H9 (cell line): ENCODE measurements at places on chromosomes 6 and 20. TPM values are rescaled to one million over a fixed set of nuclear protein-coding genes. Genes with fewer than 3 reads are reported as not detected.

- no peaks in the 10 kb centered on the region for H3K4me1 ChIP-seq
- no peaks in the 10 kb centered on the region for H3K27me3 ChIP-seq
- no peak overlapping the region for H3K27ac ChIP-seq
- DNase-seq, result no peak
- H3K36me3 ChIP-seq, result no peaks in the 10 kb centered on the region
These were observed 1.7 kb upstream of the SCP2D1 start for GRCh38 chr20:18811904-18812303.

DNA sequence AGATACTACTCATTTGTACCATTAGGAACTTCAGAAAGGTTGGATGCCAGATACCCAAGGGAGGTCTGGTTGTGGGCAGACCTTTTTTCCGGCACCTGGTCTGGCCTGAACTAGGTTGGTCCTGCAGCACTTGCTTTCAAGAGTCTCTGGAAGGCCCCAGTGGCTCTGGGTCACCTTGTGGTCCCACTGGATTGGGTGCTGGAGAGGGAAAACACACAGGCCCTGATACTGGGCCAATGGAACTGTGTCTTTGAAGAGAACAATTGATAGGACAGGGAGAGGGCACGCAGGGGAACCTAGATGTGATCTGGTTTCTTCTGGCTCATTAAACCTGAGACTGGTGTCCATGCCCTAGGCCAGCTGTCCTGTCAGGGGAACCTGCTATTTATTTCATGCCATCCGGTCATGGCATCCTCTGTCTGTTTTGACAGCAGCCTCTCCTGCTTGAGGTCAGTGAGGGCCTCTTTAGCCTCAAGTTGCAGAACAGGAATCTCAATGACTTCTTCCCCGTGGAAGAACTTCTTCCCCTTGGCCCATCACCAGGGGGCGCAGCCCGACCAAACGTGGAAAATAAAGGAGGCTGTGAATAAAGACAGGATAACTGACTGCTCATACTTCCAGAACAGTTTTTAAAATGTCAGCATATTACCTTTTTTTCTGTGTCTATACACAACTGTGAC is 25.0 kb downstream of the TAF8 start:
- no peak overlapping the region for H3K27ac ChIP-seq
- no peaks in the 10 kb centered on the region for H3K4me1 ChIP-seq
- no peaks in the 10 kb centered on the region for H3K27me3 ChIP-seq
- peak; percentile 71 for DNase-seq

GRCh38 chr20:51728737-51729136 is 39.5 kb downstream of the ATP9A start:
- no peak overlapping the region for H3K27ac ChIP-seq
- H3K36me3 ChIP-seq, result peaks cover 6% of the 10 kb centered on the region; the same call in 1 of the 2 replicates
- no peaks in the 10 kb centered on the region for H3K4me1 ChIP-seq
- H3K27me3 ChIP-seq, result no peaks in the 10 kb centered on the region
- no peak overlapping the region for H3K4me3 ChIP-seq

GRCh38 chr6:55100686-55101085 is 73.6 kb upstream of the HCRTR2 start:
- H3K4me1 ChIP-seq, result peaks cover 3% of the 10 kb centered on the region; the same call in 1 of the 2 replicates
- DNase-seq, result no peak
- H3K36me3 ChIP-seq, result no peaks in the 10 kb centered on the region
- no peaks in the 10 kb centered on the region; the same call in 1 of the 2 replicates for H3K27me3 ChIP-seq

- no peak for DNase-seq
- H3K4me1 ChIP-seq, result no peaks in the 10 kb centered on the region
- no peaks in the 10 kb centered on the region for H3K27me3 ChIP-seq
- H3K4me3 ChIP-seq, result no peak overlapping the region
These were observed 24.0 kb downstream of the SLC26A8 start for GRCh38 chr6:36000451-36000850.

- H3K27ac ChIP-seq, result no peak overlapping the region
- no peak for DNase-seq
- no peak overlapping the region for H3K4me3 ChIP-seq
- peaks cover 15% of the 10 kb centered on the region for H3K36me3 ChIP-seq
- no peaks in the 10 kb centered on the region for H3K27me3 ChIP-seq
These were observed 430.4 kb downstream of the GJA1 start for GRCh38 chr6:121865811-121866210.

RAET1L gene
- total RNA-seq, result not detected in 2 replicates

GRCh38 chr20:7146552-7147219 is 379.2 kb downstream of the BMP2 start:
- H3K27ac ChIP-seq, result no peak overlapping the region
- no peaks in the 10 kb centered on the region for H3K36me3 ChIP-seq
- no peaks in the 10 kb centered on the region for H3K4me1 ChIP-seq

GRCh38 chr6:25851961-25852360 is 20.1 kb upstream of the SLC17A1 start:
- no peak overlapping the region for H3K27ac ChIP-seq
- H3K4me1 ChIP-seq, result peaks cover 5% of the 10 kb centered on the region; the same call in 1 of the 2 replicates
- H3K4me3 ChIP-seq, result no peak overlapping the region
- no peak for DNase-seq
- H3K36me3 ChIP-seq, result no peaks in the 10 kb centered on the region

UBR2 gene
- total RNA-seq, result 16.1 and 18.7 TPM in 2 replicates

- no peaks in the 10 kb centered on the region for H3K27me3 ChIP-seq
These were observed 75.6 kb upstream of the TXNDC5 start for GRCh38 chr6:7986219-7986618.

MYB gene
- 5.8 and 6.7 TPM in 2 replicates for total RNA-seq

DNA sequence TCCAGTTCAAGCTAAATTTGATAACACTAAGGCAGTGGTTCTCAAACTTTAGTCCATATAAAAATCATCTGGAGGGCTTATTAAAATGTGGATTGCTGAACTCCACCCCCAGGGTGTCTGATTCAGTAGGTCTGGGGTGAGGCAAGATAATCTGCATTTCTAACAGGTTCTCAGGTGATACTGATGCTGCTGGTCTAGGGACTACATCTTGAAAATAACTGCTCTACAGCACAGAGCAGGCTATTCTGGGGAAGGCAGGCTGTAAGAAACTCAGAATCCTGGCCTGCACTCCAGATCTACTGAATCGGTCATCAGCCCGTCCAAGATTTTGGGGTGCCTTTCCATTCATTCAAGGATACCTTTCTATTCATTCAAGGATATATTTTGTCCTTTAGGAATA is 11.5 kb downstream of the CALHM5 start:
- no peak overlapping the region for H3K27ac ChIP-seq
- DNase-seq, result no peak
- H3K27me3 ChIP-seq, result no peaks in the 10 kb centered on the region

DNA sequence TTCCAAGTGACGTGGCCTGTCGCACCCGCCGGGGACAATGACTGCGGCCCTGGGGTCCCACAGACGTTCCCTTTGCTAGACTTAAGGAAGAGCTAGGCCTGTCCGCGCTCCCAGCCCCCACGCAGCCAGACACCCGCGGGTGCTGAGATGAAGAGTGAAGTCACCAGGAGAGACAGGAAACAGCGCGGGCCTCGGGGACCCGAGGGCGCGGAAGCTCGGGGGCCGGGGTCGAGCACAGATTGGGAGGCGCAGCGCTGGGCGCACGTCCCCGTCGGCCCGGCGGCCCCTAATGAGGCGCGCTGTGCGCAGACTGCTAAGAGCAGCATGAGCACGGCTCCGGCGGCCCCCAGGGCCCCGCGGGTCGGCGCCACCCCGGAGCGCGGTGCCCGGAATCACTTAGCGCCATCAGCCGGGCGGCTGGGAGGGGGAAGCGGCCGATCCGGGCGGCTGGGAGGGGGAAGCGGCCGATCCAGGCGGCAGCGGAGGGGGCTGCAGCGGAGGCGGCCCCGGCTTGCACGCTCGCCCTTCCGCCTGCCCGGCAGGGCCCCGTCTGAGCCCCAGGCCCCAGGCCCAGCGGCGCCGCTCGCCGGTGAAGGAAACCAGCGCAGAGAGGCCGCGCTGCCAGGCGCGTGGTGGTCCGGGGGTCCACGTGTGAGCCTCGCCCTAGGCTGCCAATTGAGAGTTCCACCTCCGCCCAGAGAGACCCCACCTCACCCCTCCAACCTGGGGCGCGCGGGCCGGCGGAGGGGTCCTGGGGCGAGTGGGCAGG is 8.3 kb upstream of the AVP start:
- no peaks in the 10 kb centered on the region for H3K27me3 ChIP-seq
- H3K4me1 ChIP-seq, result no peaks in the 10 kb centered on the region
- peak; percentile 52 for DNase-seq

- H3K4me1 ChIP-seq, result no peaks in the 10 kb centered on the region
- no peaks in the 10 kb centered on the region for H3K27me3 ChIP-seq
- no peak for DNase-seq
These were observed 38.9 kb upstream of the PMEPA1 start for GRCh38 chr20:57748601-57749130.

- H3K4me1 ChIP-seq, result no peaks in the 10 kb centered on the region; the same call in 1 of the 2 replicates
- no peak overlapping the region for H3K27ac ChIP-seq
- no peaks in the 10 kb centered on the region for H3K27me3 ChIP-seq
- H3K4me3 ChIP-seq, result no peak overlapping the region
- H3K36me3 ChIP-seq, result no peaks in the 10 kb centered on the region
These were observed 899.0 kb downstream of the TFAP2A start for GRCh38 chr6:9515633-9516606.

DCDC2 gene
- 0.57 and 0.59 TPM in 2 replicates for total RNA-seq

GRCh38 chr6:105562027-105562426 is 159.1 kb upstream of the PREP start:
- no peak overlapping the region for H3K27ac ChIP-seq
- H3K4me3 ChIP-seq, result no peak overlapping the region
- no peak for DNase-seq
- H3K4me1 ChIP-seq, result no peaks in the 10 kb centered on the region; the same call in 1 of the 2 replicates
- peaks cover 8% of the 10 kb centered on the region; the same call in 1 of the 2 replicates for H3K36me3 ChIP-seq

DNA sequence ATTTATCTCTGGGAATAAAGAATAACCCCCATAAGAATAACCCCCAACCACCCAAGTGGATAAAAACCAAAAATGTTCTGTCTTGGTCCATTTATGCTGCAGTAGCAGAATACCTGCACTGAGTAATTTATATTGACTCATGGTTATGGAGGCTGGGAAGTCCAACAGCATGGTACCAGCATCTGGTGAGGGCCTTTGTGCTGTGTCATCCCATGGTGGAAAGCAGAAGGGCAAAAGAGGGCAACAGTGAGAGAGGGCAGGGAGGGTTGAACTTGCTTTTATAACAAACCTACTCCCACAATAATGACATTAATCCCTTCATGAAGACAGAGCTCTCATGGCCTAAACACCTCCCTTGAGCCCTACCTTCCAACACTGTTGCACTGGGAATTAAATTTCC is 133.7 kb downstream of the ERMARD start:
- no peaks in the 10 kb centered on the region for H3K27me3 ChIP-seq
- H3K4me1 ChIP-seq, result no peaks in the 10 kb centered on the region
- H3K36me3 ChIP-seq, result no peaks in the 10 kb centered on the region; the same call in 1 of the 2 replicates
- no peak for DNase-seq
- H3K4me3 ChIP-seq, result no peak overlapping the region
- H3K27ac ChIP-seq, result no peak overlapping the region

DNA sequence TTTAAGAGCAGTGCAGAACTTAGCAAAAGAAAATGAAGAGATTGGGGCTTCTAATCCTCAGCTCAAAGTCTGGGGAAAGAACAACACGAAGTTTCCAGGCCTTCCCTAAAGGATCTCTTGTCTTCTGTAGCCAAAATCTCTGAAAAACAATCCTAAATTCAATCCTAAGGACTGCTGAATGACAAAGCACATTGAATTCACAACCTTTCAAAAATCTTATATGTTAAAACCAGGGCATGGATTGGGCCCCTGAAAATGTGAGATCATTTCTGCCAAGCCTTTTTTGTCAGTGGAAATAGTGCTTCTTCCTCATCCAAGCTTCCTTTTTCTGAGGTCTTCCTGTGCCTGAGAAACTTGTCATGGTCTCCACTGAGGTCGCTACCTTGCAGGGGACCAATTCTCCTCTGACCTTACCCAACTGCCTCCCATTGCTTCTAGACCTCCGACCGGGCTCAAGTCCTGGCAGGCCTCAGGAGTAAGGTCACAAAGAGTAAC is 126.2 kb upstream of the ARID1B start:
- no peak for DNase-seq
- H3K4me1 ChIP-seq, result 0 out of 2 replicates have a peak, but pooled peaks cover 3% of the 10 kb centered on the region
- no peak overlapping the region for H3K27ac ChIP-seq
- no peak overlapping the region for H3K4me3 ChIP-seq

GRCh38 chr6:72636786-72637185 is 14.9 kb downstream of the KCNQ5 start:
- no peaks in the 10 kb centered on the region; the same call in 1 of the 2 replicates for H3K4me1 ChIP-seq
- H3K4me3 ChIP-seq, result no peak overlapping the region
- no peaks in the 10 kb centered on the region for H3K27me3 ChIP-seq
- H3K36me3 ChIP-seq, result no peaks in the 10 kb centered on the region
- no peak overlapping the region for H3K27ac ChIP-seq

GRCh38 chr6:166572370-166573261 is 13.9 kb downstream of the RAMACL start:
- peak overlapping the region; percentile 59 for H3K4me3 ChIP-seq
- peaks cover 16% of the 10 kb centered on the region for H3K36me3 ChIP-seq
- no peak overlapping the region for H3K27ac ChIP-seq
- H3K4me1 ChIP-seq, result peaks cover 10% of the 10 kb centered on the region; the same call in 1 of the 2 replicates
- peak; percentile 66 for DNase-seq

GRCh38 chr20:22490287-22491193 is 93.8 kb downstream of the FOXA2 start:
- peak; percentile 62 for DNase-seq
- no peaks in the 10 kb centered on the region for H3K27me3 ChIP-seq
- no peak overlapping the region for H3K27ac ChIP-seq

DNA sequence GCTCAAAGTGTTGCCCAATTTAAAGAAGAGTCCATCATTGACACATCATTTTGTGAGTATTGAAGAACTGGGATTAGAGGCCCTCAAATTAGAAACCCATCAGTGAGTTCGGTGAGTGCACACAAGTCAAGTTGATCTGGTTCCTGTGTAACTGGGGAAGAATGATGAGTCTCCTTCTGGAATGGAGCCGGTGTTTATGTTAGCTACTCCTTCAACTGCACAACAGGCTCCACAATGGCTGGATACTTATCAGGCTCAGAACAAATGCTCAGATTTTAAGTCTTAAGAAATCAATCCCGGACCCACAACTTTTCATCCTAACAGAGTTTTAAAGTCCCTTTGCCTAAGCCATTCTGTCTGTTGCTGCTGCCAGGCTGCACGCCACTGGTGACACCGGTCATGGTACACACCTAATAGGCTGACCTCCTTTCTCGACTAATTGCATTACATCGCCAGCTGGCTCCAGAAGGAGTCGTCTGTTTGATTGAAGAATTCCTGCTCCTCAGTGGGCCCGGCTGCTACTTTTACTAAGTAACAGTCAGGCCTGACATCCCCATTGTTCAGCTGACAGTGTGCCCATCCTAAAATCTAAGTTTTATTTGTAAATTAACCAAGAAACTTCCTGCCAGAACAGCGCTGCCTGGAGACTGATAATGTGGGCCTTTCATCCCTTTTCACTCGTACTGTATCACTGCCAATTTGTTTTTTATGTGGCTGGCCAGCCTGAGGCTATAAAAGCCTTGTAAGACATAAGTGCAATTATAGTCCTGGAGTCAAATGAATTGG is 130.4 kb downstream of the INSM1 start:
- DNase-seq, result no peak
- no peaks in the 10 kb centered on the region for H3K4me1 ChIP-seq
- H3K27me3 ChIP-seq, result no peaks in the 10 kb centered on the region
- no peak overlapping the region for H3K4me3 ChIP-seq
- no peak overlapping the region for H3K27ac ChIP-seq

ERVFRD-1 gene
- not detected in 2 replicates for total RNA-seq

KHDC1 gene
- 7.7 and 7.8 TPM in 2 replicates for total RNA-seq
